Activated CD4-positive, alpha-beta T cell treated with anti-CD3 and anti-CD28 coated beads for 24 hours (primary cell): ENCODE measurements at places on chromosomes 1 and 21.
A peak's percentile ranks its signal among the peaks of the same experiment; 100 is the strongest.

- DNase-seq = no peak
Observed at GRCh38 chr1:94602316-94602715, 60.8 kb upstream of the F3 start.

DNA sequence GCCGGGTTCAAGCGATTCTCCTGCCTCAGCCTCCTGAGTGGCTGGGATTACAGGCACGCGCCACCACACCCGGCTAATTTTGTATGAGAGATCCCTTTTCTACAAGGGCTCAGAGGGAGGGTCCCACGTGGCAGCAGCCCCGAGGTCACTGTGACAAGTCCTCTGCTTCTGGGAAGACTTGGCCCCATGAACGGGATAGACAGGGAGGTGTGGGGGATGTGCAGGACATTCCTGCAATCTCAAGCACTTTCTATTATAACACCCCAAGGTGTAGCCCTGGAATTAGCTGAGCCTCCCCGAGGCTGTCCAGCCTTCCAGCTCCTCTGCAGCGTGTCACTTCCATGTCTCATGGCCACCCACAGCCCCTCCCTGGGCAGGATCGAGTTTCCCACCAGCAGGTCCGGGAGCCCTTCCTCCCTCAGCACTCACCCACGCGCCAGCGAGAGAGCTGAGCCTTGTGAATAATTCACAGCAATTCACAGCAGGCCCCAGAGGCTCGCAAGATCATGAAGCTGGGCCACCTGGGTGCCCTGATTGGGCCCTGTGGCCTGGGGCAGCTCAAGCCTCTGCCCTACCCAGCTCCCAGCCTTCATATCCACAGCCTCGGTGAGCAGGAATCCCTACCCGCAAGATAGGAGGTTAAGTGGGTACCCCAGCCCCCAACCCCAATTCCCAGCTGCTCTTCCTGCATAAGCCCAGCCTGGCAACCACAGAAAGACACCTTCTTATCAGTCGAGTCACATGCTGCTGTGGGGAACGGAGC, 22.8 kb upstream of the RNU1-4 start:
- no peak for DNase-seq

- DNase-seq = no peak
Observed at GRCh38 chr1:185767508-185768120, 33.4 kb downstream of the HMCN1 start.

GRCh38 chr1:10541286-10541685, 66.5 kb downstream of the PEX14 start:
- no peak for DNase-seq

DNA sequence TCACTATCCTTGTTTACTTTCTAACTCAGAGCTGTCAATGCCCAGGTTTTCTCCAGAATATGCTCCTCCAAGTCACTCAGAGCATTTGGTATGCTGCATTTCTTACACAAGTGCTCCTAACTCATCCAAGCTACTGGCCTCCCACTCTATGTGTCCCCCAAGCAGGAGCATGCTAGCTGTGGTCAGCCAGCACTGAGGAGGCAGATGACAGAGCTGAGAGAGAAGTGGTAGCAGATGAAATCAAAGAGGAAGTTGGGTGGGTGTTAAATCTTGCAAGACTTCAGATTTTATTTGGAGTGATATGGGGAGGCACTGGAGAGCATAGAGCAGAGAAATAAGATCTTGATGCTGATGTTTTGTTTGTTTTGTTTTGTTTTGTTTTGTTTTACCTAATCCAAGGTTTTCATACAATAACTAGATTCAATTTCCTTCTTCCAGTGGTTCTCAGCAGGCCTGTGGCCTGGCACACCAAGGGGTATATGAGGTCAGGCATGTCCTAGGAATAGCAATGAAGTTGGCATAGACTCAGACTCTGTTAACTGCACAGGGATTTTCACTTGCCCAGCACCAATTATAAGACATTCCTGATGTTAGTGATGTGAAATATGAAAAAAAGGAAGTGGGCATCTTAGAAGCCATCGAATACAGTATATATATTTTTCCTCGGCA, 3.1 kb upstream of the PGBD5 start:
- DNase-seq = no peak

GRCh38 chr1:203671047-203671446, 44.4 kb downstream of the ATP2B4 start:
- DNase-seq = no peak

- no peak for DNase-seq
Observed at GRCh38 chr1:150066838-150067183, 765 bp upstream of the VPS45 start.

DNA sequence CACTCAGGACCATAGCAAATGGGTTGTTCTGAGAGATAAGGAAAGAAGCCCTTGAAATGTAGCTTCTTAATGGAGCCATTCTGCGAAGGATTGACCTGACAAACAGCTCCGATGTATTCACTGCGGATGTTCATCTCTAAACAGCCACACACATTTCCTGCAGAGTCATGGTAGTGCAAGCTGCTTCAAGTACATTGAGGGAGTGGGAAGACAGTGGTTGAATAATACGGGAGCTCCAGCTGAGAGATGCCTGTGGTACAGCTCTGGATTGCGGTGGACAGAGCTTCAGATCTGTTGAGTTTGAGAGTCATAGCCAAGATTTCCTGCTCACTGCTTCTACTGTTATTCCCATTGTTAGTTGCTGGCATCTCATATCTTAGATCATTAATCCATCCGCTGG, 86.6 kb downstream of the ZBTB18 start:
- no peak for DNase-seq

DNA sequence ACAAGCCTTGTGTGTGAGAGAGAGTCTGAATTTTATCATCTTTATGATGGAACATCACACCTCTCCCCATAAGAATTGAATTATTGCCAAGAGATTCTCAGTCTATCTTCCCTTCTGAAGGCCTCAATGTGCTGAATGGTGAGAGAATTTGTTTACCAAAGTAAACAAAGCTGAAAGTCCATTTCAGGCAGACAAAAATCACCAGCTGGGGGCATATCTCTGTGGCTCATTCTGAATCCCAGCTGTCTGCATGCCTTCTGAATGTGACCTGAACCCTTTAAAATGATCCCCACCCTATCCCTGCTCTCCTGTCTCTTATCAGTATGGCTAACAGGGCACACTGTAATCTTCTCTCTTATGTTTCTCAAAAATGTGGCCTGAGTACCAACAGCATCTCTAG, 99.1 kb upstream of the CAMK1G start:
- no peak for DNase-seq

- DNase-seq = no peak
Observed at GRCh38 chr1:234169161-234169849, 204.0 kb upstream of the COA6 start.

- DNase-seq = no peak
Observed at GRCh38 chr1:239218301-239218700, 168.1 kb upstream of the CHRM3 start.

DNA sequence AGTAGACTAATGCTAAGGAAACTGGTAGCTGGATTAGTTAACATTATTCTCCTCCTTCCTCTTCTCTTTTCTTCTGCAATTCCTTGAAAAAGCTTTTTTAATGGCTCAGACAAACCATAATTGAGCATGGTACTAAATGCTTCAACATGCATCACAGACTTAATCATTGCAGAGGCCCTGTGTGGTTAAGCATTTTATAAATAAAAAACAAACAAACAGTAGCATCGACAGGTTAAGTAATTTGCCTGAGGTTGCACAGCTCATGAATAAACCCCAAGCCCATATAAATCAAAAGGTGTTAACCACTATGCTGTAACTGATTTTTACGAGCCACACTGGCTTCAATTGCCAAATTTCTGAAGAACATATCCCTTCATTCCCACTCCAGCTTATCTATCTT, 462.1 kb downstream of the LMO4 start:
- DNase-seq = no peak

DNA sequence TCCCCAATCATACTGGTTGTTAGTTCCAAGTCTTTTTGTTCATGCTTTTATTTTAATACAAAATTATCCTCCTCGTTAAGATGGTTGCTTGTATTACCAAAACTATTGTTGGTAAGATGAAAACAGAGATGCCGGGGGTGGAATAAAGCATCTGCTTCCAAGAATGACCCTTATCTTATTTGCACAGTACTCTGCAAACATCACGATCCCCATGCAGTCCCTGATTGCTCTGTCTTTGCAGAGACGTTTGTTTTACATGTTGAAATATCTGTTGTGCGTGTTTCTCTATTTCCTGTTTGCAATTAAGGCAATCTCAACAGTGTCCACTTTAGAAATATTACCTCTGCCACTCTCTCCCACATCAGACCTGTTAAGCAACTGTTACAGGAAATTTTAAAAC, 141.3 kb upstream of the NCAM2 start:
- no peak for DNase-seq

DNA sequence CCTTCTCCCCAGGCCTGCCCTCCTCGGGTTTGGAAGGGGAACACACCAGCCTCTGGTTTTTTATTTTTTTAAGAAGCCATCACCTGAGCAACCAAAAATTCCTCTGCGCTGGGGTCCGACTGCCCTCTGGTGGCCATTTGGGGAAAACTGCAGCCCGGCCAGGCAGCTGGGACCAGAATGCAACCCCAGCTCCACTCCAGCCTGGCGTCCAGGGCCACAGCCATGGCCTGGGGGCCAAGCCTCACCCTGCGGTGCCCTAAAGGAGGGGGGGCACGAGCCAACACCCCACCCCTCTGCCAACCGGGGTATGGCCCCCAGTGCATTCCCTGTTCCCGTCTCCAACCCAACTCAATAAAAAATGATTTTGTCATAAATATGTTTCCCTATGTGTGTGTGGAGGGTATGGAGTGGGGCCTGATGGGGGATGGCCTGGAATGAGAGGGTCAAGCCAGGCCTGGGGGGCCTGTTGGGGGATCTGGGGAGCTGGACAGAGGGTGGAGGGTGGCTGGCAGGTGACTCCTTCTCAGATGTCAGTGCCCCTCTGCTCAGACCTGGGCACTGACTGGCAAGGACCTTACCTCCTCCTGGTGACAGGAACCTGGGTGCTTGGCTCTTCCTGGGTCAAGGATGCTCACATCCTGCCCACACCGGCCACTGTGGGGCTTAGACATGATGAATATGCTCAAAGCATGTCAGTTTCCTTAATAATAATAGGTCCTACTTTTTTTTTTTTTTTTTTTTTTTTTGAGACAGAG, 3.2 kb downstream of the GPR3 start:
- DNase-seq = peak; percentile 65

DNA sequence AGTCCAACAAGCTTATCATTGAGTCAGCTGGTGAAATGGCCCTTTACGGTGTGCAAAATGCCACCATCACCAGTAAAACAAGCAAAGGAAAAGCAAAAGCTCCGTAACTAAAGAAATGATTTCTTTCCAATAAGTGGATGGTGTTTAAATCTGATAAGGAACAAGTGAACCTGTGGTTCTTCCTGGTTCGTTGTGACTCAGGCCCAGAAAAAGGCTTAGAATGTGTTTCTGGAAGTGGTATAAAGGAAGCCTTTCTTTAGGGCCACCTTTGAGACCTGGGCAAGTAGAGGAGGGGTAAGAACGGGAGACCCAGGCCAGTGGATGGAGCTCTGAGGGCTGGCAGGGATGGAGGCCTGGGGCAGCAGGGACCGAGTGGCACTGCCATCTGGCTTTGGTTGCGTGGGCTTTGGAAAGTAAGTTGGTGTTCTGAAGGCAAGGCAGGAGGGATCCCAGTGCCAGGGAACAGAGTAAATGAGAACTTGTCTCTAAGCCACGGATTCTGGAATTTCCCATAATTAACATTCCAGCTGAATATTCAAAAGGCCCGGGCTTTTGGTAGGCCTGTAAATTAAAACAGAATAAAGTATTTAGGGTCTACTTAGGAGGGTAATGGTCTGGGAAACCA, 87.9 kb upstream of the LMO4 start:
- DNase-seq = no peak

DNA sequence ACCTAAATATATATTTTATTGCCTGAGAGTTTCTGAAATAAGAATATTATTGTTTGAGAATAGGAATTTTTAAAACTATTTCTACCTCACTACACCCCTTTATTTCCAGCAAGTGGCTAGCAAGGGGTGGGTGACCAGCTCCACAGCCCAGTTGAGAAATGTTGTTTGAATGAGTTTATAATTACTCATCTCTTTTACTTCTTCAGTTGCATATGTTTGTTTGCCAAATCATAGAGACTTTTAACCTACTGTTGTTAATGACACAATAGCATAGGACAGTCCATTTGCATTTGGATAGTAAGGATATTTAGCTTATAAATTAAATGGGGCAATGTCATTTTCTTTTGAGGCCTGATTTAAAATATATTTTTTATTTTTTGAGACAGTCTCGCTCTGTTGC, 127.8 kb downstream of the NRDC start:
- DNase-seq = no peak

DNA sequence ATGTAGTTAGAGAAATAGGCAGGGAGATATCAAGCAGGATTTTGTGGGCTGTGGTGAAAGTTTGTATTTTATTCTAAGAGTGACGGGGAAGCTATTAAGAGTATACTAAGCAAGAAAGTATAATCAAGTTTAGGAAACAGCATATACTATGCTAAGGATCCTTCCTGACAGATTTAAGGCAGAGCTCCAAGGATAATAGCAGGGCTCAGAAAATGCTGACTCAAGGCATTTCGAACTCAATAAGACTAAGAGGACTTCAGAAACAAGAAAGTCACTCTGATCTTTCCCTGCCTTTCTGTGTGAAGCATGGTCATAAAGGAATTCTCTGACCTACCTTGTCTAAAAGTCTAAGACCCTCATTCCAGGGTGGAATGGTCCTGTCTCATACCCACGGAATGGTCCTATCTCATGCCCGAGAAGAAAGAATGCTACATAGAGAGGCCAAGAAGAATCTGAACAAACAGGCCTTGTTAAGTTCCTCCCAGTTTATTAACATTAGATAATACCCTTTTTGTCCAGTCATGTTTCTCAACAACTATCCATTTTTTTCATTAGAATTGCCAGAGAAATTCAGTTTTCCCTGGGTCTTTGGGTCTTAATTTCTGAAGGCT, 59.1 kb downstream of the HFM1 start:
- no peak for DNase-seq

DNA sequence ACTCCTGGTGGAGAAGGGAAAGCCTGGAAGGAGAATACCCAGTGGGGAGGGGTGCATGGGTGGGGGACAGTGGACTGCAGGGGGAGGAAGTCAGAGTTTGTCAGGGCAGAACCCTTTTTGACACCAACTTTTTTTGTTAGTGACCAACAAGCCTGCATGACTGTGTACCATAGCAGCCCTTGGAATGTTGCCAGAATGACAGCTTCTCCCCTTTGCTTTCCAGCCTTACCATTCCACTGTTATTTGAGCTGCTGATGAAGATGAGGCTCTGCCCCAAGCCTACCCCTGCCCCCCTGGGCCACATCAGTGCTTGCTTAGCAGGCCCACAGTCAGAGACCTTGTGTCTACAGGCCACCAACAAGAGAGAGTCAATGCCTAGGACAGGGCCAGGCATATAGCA, 341.2 kb downstream of the HHAT start:
- DNase-seq = no peak

GRCh38 chr1:224235813-224236493, 52.9 kb downstream of the DEGS1 start:
- DNase-seq = no peak

DNA sequence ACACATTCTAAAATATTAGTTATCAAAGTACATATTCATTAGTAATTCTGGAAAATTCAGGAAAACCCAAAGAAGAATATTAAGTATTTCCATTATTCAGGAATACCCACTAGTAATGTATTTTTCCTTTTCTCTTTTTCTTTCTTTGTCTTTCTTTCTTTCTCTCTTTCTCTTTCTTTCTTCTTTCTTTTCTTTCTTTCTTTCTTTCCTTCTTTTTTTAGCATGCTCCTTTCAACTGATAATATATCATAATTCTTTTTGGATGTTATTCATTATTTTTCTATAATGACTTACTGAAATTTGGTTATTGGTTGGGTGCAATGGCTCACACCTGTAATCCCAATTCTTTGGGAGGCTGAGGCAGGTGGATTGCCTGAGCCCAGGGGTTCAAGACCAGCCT, 175.6 kb upstream of the RAB4A start:
- no peak for DNase-seq

- DNase-seq = no peak
Observed at GRCh38 chr1:39800471-39800835, 11.8 kb upstream of the BMP8B start.
